A549 treated with AZD2906 at 1 μM for 4 hours (cell line): ENCODE measurements at places on chromosomes 7 and 10. TPM values are rescaled to one million over a fixed set of nuclear protein-coding genes. Genes with fewer than 3 reads are reported as not detected.

Gene HABP2
- total RNA-seq: 0.08 to 0.19 TPM (median 0.10 TPM) in 5 replicates

Gene IFIT1
- total RNA-seq: 3.4 to 5.4 TPM (median 3.9 TPM) in 5 replicates

Gene CPA2
- 0.05 to 0.33 TPM (median 0.11 TPM) in 3 of 5 replicates, not detected in the others for total RNA-seq

Gene SLC26A4
- 0.03 to 0.14 TPM (median 0.07 TPM) in 5 replicates for total RNA-seq

Gene NPTX2
- total RNA-seq: 0.12 to 0.28 TPM (median 0.20 TPM) in 5 replicates

Gene SLC26A3
- total RNA-seq: 0.02 to 0.05 TPM in 2 of 5 replicates, not detected in the others

Gene POU6F2
- not detected in 5 replicates for total RNA-seq
